ENCODE measurements at places on chromosomes 16 and 17.

DNA sequence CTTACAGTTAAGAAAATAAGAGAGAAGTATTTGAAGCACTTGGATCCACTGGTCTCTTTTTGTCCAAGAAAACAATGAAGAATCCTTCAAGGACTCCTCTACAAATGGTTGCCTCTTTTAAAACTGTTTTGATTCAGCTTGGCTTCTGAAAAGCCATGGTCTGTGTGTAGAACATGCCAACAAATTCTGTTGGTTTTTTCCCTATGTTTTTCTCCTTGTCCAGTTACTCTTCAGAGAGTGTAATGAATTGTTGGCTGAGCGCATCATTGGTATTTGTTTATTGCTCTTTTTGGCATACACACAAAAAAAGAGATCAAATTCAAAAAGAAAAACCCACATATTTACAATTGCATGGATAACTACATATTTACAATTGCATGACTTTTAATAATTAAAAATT, at the start of gene ABCA10:
TSS of gene ABCA10 (minus strand) at position 249 of the 400 bp plus-strand sequence. CDS start 3,466 bp downstream, outside the sequence.
- DNase-seq: no peak

- DNase-seq: no peak
Observed at GRCh38 chr16:31427441-31428278, 500 bp downstream of the COX6A2 start.

DNA sequence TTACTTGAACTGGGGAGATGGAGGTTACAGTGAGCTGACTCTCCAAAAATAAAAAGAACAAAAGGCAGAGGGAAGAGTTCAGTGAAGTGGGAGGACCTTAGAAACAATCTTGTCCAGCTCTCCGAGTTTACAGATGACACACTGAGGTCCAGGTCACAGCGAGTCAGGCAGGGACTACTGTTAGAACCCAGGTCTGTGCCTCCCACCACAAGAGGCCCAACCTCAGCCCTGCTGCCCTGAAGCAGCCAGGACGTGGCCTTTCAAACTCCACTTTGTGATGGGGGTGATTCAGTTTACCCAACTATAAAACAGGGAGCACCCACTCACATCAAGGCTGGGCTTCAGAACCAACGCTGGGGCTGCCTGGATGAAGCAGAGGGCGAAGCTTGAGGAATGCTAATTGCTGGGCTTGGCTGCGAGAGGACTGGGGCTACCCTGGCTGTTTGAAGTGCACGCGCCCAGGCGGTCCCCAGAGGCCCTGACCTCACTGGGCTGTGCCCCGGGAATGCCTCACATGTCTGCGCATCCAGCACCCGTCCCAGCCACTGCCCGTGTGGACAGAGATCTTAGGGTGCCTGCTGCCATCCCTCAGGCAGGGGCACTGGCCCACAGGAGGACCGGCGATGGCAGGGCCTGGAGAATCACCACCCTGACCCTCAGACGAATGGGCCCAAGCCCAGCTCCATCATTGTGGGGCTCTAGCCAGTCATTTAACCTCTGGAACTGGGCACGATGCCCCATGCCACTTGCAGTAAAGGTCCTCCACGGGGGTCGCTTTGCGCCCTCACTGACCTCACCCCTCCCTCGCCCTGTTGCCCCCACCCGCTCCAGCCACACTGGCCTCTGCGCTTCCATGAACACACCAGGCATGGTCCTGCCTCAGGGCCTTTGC, 11.4 kb downstream of the SLC5A10 start:
- no peak for DNase-seq

GRCh38 chr17:37088459-37088858, 139.7 kb downstream of the AATF start:
- DNase-seq: peak; percentile 65

- DNase-seq: no peak
Observed at GRCh38 chr16:61946019-61946418, 90.2 kb downstream of the CDH8 start.

- no peak for DNase-seq
Observed at GRCh38 chr16:17970816-17971331, 365.7 kb downstream of the NPIPA8 start.

DNA sequence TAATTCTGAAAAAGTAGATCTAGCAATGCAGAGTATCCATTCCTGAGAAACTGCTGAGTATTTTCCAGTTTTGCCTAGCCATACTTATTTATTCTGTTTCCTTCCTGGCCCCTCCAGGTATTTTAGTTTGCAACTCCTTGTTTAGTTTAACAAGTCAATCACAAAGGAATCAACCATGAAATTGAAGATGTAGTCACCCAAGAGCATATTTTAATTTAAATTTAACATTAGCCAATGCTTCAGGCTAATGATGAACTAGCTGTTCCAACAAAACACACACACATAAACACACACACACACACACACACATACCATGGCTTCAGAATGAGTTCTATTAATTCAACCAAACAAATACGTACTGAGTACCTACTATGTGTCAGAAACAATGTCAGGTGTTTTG, 332.8 kb upstream of the ERCC4 start:
- peak; percentile 20 for DNase-seq

- DNase-seq: no peak
Observed at GRCh38 chr16:9316615-9317014, 225.2 kb downstream of the HAPSTR1 start.

DNA sequence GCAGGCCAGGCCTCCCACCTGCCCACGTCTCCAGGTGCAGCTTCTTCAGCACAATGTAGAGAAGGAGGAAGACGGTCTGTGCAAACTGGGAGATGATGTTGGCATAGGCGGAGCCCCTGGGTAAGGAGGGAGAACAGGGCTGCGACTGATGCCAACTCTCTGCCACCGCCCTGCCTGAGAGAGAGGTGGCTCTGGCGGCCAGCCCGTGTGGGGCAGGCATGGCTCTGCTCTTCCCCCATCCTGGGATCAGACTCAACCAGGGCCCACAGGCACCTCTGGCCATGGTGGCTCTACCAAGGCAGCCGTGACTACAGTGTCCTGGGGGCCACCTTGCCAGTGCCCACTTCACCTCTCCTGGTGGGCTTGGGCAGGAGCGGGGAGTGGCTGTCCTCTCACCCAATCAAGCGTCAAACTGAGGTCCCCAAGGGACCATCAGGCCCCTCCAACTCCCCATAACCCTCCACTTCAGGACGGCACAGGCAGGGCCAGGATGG, 8.6 kb downstream of the SLC47A2 start:
- no peak for DNase-seq

- no peak for DNase-seq
Observed at GRCh38 chr16:73717266-73717974, 579.2 kb upstream of the PSMD7 start.

DNA sequence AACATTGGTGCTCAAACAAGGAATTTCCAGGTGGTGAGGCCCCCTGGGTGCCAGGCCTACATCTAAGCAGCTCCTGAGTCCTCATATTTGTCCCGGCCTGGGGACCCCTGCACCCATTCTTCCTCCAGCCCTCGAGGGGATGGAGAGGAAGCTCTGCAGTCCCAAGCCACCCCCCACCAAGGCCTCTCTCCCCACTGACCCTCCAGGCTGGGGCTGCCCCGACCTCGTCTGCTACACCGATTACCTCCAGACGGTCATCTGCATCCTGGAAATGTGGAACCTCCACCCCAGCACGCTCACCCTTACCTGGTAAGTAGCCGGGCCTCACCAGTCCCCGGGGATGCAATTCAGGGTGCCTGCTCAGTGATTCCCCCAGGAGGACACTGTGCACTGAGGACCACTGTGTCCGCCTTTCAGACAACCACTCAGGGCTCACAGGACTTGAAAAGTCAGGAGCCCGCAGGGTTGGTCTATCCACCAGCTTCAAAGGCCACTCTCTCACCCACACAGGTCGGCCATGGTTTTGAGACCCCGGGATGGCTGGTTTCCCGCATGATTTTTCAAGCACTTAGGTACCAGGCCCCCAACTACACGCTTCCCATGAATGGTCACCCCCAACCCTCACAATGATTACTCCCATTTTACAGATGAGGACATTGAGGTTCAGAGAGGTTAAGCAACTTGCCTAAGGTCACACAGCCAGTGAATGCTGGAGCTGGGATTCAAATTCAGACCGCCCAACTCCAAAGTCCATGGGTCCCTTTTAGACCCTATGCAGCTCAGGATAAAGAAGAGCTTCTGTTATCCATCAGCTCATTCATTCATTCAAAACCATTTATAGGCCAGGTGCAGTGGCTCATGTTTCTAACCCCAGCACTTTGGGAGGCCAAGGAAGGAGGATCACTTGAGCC, 32.4 kb downstream of the IL21R start:
- DNase-seq: no peak

- no peak for DNase-seq
Observed at GRCh38 chr16:84678541-84678940, 21.3 kb upstream of the USP10 start.

- DNase-seq: no peak
Observed at GRCh38 chr17:75245011-75245410, 16.4 kb downstream of the GGA3 start.

DNA sequence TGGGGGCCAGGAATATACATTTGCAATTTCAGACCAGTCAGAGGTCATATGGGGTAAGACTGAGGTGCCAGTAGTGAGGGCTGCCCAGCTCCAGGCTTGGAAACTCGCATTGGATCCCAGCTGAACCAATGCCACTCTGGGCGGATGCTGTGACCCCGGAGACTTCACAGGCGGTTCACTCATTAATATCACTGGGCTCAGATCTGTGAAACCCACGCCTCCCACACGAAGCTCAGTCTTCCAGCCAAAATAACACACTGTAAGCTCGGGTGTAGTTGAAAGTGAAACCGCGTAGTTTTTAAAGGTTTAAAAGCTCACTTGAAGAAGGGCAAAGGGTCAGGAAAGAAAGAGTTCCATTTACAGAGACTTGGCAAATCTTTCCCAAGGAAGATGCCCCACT, 254.8 kb downstream of the FOXL1 start:
- DNase-seq: no peak

GRCh38 chr17:78461799-78462053, 83.3 kb downstream of the PGS1 start:
- no peak for DNase-seq

DNA sequence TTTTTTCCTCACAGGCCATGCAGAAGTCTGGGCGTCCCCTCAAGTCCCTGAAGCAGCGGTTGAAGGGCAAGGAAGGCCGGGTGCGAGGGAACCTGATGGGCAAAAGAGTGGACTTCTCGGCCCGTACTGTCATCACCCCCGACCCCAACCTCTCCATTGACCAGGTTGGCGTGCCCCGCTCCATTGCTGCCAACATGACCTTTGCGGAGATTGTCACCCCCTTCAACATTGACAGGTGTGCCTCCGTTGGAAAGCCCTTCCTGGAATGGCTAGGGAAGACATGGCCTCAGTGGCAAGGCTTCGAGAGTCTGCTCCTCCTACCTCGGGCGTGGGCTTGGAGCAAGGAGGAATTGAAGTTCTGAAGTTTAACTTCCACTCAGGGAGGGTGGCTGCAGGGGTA, 13.5 kb downstream of the POLR2A start:
- DNase-seq: no peak

- DNase-seq: no peak
Observed at GRCh38 chr16:84618581-84619460, 943 bp upstream of the COTL1 start.

GRCh38 chr16:70699696-70700095, 13.8 kb upstream of the MTSS2 start:
- no peak for DNase-seq

DNA sequence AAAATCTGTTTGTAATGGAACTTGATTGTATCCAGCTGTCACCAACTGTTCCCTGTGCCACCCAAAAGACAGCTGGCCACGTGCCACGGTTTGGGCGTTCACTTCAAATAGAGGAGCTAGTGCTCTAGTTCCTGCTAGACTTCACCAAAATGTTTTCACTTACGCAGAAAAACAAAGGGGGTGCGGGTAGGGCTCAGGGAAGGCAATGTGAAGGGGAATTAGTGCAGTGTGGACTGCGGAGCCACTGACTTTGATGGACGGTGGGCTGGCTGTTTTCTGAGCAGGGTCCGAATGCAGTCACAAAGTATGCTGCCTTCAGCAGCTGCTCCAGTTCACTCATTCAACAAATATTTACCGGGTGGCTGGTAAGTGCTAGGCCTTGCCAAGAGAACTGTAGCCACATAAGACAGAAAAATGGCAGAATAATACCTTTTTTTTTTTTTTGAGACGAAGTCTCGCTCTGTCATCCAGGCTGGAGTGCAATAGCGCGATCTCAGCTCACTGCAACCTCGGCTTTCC, 7.6 kb upstream of the CYTH1 start:
- DNase-seq: no peak

DNA sequence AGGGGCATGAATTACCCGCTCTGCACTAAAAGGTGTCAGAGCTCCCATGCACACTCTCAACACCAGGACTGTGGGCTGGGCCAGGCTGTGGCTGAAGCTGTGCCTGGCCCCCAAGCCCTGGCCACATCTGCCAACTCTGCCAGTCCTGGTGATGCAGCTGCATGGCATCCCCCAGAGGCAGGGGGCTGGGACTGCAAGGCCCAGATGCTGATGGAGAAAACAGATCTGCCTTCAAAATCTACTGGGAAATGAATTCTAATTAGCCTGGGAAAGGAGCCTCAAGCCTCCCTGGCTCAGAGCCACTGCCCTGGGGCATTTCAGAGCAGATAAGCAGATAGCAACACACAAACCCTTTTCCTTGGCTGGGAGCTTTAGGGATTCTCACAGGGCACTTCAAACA, 3.4 kb downstream of the CHST6 start:
- DNase-seq: no peak

- DNase-seq: no peak
Observed at GRCh38 chr17:55926276-55926990, 175.6 kb downstream of the PCTP start.

DNA sequence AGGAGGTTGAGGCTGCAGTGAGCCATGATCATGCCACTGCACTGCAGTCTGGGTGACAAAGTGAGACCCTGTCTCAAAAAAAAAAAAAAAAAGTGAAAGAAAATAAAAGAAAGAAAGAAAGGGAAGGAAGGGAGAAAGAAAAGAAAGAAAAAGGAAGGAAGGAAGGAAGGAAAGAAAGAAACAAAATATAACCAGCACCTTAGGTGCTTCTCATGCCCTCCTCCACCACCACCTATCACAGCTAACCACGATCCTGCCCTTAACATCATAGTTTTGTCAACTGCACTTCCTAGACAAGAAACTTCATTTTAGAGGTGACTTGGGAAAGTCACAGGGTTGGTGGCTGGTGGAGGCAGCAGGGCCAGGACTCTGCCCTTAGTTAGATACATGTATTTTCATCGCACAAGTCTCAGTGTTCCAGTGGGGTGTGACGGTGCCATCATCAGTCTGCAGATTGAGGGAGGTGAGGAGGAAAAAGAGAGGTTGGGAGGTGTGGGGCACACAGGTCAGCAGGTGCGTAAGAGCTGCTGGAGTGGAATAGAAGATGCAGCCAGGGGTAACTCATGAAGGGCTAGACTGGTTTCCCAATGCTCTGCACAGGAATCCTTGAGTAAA, 10.0 kb downstream of the SUPT4H1 start:
- no peak for DNase-seq

GRCh38 chr16:82033683-82034300, 1.3 kb upstream of the HSD17B2 start:
- DNase-seq: no peak

- DNase-seq: no peak
Observed at GRCh38 chr16:11329071-11329491, 16.2 kb upstream of the RMI2 start.

GRCh38 chr17:41965694-41966462, 717 bp upstream of the CNP start:
- no peak for DNase-seq

DNA sequence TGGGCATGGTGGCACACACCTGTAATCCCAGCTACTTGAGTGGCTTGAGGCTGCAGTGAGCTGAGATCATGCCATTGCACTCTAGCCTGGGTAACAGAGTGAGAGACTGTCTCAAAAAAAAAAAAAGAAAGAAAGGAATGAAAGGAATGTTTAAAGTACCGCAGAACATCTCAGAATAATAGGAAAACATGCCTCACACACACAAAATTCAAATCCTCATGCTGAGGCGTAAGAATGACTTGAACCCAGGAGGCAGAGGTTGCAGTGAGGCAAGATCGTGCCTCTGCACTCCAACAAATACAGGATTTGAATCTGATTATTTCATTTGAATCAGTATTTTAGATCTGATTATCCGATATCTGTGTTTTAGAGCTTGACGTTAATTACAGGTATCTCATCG, 21.3 kb upstream of the GAA start:
- DNase-seq: no peak
